ENCODE measurements at places on chromosomes 12 and 14.

DNA sequence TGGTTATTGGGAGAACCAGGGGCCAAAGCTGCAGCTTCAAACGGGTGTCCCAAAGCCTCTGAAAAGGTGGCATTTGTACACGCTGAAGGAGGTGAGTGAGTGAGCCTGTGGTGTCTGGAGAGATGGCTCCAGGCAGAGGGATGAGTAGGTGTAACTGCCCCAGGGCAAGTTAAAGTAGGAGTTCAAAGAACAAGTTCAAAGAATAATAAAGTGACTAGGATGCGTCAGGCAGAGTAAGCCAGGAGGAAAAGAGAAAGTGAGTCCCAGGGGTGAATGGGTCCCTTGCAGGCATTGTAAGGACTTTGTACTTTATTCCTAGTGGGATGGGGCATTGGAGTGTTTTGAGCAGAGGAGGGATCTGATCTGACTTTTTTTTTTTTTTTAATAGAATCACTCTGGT, 201.4 kb upstream of the PWP1 start:
- no peak for DNase-seq

GRCh38 chr14:61106271-61106958, 125.4 kb downstream of the SLC38A6 start:
- DNase-seq: no peak

DNA sequence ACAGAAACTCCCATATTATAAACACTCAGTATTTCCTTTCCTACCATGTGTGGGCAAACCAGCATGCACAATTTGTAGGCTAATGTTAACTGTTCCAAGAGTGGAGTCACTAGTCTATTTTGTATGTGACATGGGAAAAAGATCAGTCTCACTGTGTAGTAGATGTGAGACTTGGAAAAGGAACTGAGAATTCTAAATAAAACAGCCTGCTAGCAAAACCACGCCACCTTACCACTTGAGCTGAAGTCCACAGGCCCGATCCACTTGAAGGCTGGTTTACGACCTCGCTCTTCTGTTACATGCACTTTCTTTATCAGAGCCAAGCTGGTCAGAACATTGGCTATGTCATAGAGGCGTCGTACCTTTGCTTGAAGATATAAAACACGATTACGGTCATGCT, 22.5 kb downstream of the E2F7 start:
- DNase-seq: no peak

- no peak for DNase-seq
Measured at GRCh38 chr14:71327691-71328090, 420.4 kb downstream of the PCNX1 start.

- DNase-seq: no peak
Measured at GRCh38 chr12:4106621-4107020, 166.9 kb upstream of the CCND2 start.

GRCh38 chr12:106759526-106760183, 14.8 kb upstream of the RIC8B start:
- no peak for DNase-seq

DNA sequence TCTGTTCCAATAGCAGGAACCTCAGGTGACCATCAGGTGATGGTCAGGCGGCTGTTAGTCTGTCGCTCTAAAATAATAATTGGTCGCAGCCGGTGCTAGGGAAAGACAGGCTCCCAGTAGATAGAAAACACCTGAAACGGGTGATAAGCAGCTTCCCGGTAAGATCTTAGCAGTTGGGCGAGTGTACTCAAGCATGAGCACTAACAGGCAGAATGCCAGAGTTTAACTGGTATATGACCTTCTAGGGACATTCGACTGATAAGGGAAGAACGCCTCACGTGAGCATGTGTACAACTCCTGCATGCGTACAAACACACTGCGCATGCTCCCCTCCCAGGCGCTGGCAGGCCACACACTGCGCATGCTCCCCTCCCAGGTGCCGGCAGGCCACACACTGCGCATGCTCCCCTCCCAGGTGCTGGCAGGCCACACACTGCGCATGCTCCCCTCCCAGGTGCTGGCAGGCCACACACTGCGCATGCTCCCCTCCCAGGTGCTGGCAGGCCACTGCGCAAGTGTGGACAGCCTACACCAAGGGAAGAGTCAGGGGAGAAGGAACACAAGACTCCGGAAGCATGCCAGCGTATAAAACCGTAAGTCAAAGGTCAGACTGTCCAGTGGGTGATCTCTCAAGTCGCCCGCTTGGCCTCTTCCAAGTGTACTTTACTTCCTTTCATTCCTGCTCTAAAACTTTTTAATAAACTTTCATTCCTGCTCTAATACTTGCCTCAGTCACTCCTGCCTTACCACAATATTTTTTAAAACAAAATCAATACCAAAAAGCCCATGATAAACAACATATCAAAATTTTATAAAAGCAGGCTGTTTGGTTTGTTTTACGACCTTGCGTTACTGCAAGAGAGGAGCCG, 24.5 kb downstream of the GPRC5D start:
- peak; percentile 53 for DNase-seq

- DNase-seq: no peak
Measured at GRCh38 chr12:51932218-51933076, 19.1 kb upstream of the ACVR1B start.

All from stimulated activated CD4-positive, alpha-beta T cell treated with anti-CD3 and anti-CD28 coated beads, Interleukin-4, amount 100 ng/mL, for 24 hours (primary cell).